ENCODE measurements at places on chromosomes 2 and 18. TPM values are rescaled to one million over a fixed set of nuclear protein-coding genes. Genes with fewer than 3 reads are reported as not detected.

The ALPP gene
- total RNA-seq, result not detected

The SEPTIN2 gene
- 480 TPM for total RNA-seq

The ALK gene
- total RNA-seq, result not detected

The SLC23A3 gene
- 1.2 TPM for total RNA-seq

The ONECUT2 gene
- not detected for total RNA-seq

The UGT1A4 gene
- not detected for total RNA-seq

GRCh38 chr2:42742740-42743658 is 20.9 kb downstream of the OXER1 start:
- peak; percentile 14 for DNase-seq

DNA sequence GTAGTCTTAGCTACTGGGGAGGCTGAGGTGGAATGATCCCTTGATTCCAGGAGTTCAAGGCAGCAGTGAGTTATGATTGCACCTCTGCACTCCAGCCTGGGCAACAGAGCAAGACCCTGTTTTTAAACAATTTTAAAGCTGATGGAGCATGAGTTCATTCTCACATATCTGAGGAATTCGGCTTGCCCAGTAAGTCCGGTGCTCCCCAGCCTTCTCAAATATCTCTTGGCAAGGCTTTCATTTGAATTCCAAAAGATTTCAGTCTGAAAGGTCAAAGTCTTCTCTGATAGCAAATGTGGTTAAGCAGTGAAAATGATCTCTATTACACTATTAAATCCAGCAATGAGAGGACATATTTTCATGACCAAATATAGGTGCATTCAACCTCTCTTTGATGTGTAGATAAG is 27.9 kb downstream of the PIEZO2 start:
- DNase-seq, result no peak

- DNase-seq, result peak; percentile 66
These were observed 112.1 kb downstream of the MBD2 start for GRCh38 chr18:54112356-54112755.

GRCh38 chr2:157784169-157784822 is 91.8 kb downstream of the ACVR1 start:
- peak; percentile 78 for DNase-seq

DNA sequence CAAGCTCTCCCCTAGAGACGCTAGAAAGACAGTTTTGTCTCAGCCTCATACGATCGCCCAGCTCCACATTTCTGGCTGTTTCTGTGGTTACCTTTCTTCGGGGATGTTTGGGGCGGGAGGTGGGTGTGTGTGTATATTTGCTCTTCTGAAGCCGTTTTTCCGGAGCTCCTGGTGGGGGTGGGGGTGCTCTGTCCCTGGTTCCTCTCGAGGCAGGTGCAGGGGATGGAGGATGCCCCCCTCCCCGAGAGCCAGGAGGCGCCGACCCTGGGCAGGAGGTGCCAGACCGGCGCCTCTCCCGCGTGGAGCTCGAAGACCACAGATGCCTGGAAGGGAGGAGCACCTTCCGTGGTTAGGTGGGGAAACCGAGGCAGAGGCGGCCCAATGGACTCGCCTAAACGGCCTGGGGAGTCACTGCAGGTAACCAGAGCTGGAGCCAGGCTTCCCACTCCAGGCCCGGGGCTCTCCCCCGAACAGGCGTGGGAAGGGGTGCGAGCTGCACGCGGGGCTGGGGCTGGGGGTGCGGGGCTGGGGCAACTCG is 694 bp upstream of the HPCAL1 start:
- no peak for DNase-seq

GRCh38 chr2:22930781-22931180 is 454.2 kb upstream of the KLHL29 start:
- no peak for DNase-seq

DNA sequence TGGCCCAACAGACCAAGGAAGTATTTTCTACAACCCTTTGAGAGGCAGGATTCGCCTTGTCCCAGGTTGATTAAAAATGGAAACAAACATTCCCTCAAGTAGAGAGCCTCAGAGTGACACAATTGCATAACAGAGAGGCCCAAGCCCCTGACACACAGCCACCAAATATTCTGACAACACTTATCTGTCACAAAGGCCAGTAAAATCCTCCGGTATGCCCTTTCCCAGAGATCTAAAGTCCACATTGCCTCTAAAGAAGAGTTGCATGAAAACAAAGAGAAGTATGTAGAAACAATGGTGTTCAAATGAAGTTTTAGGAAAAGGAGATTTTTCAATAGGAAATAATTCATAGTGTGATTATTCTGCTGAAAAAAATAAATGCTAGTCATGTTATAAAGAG is 32.1 kb downstream of the DSEL start:
- no peak for DNase-seq

DNA sequence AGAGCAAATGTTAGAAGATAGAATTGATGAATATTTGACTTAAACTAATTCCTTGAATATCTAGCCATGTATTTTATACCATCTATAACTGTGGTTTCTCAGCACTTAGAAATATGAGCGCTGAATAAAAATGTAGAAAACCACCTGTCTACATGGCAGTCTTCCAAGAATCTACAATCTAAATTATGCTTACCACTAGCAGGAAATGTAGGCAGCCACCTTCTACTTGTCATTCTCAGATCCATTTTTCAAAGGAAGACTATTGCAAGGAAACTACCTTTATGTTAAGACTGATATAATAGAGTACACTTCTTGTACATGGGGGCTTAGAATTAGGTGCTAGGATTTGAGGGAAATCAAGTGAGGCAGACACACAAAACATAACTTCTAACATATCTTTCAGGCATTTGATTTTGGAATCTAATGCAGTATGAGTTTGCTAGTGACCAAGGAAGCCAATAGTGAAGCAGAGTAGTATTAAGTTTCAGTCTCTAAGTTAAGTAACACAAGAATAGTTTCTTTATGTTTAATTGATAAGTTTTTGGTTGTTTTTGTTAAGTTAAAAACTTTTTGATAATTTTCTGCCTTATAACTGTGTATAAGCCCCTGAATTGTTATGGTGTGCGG is 175.9 kb upstream of the ITGA4 start:
- DNase-seq, result no peak
